Transverse colon (tissue), 4 donors: ENCODE measurements at places on chromosomes 5 and 9.
A peak's percentile ranks its signal among the peaks of the same experiment; 100 is the strongest.

GRCh38 chr9:92140074-92140753, 25.0 kb upstream of the SPTLC1 start:
- DNase-seq: peak; percentile 78

- no peak for DNase-seq
These were observed 626.5 kb downstream of the DMRTA1 start for GRCh38 chr9:23073136-23073535.

DNA sequence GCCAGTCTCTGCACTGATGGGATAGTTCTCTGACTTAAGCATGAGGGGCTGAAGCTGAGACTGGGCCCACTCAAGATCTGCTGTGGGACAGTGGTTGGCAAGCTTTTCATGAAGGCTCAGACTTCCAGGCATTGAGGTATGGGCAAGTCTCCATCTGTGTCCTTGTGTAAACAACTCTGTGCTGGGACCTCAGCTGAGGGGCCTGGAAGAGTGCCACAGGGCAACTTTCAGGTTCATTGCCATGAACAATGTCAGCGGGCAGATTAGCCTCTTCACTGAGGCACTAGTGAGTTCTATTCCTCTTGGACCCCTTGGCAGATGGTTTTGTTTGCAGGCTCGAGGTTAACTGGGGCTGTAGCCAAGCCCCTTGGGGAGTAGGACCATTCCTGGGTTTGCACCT, 127.1 kb downstream of the MRPS30 start:
- DNase-seq: no peak

- DNase-seq: no peak
These were observed 694 bp upstream of the UAP1L1 start for GRCh38 chr9:137076636-137077009.

DNA sequence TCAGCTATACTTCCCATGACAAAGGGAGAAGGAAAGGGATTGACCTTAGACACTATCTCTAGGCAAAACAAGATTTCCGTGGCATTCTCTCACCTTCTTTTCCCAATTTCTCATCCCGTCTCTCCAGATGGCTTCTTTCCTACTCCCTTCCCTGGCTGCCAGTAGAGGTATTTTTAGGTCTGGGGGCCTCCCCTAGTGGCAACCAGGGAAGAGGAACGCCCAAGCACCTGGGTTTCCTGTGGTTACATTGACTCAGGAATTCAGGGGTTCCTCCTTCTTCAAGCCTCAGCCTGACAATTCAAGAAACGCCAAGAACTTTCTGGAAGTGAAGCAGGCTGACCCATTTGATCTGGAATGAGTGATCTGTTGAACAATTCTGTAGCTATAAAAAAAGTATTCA, 111.5 kb upstream of the OSMR start:
- no peak for DNase-seq

DNA sequence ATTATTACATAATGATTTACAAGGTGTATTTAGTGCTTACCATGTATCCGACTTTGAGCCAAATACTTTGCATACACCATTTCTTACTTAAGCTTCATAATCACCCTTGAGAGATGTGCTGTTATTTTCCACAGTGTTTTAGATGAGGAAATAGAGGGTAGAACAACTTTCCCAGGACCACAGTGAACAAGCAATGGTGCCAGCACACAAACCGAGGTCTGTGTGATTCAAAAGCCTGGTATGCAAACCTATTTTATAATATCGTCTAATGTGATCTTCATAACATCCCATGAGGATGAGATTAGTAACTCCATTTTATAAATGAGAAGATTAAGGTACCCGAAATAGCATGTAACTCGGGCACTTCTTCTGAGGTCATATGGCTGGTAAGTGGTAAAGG, 294.7 kb downstream of the NSG2 start:
- DNase-seq: no peak

GRCh38 chr5:149834246-149834855, 104.2 kb downstream of the PPARGC1B start:
- DNase-seq: peak; percentile 71

DNA sequence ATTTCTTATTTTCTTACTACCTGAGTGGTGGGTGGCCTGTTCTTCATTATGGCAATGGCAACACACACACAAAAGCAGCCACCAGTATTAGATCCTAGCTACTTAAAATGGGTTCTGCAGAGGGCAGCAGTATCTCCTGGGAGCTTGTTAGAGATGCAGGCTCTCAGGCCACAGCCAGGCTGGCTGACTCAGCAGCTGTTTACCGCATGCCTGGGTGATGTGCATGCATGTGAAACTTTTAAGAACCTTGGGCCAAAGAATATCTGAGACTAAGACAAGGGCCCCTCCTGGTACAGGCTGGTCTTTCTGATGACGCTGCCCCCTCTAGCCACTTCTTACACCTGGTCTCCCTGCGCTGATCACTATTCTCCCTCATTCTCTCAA, 399.0 kb downstream of the MED10 start:
- DNase-seq: no peak

DNA sequence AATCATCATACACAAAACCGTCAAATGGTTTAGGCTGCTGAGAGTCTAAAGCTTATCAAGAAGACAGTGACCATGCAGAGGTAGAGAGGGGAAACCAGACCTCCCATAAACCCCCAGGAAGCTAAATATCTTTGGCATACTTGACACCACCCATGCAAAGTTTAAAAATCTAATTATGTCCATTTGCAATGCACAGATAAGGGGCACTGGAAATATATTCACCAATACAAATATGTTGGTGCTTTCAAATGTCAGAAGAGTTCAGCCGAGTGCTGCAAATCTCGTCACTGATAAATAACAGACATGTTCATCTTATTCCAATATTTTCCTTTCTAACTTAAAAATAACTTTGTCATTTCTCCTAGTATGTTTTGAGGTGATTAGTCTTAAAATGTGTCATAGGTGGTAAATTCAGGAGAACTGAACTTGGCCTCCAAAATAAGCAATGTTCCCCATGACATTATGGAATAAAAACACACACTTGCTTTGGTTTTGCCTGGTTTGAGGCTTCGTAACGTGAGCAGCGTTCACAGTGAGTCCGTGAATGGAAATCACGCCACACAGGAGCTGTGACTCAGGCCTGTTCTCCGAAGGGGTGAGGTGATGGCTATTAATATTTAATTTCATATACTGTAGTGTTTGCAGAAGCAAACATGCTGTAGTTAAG, 182.2 kb downstream of the AOPEP start:
- DNase-seq: no peak

GRCh38 chr5:139182528-139183296, 15.5 kb downstream of the SIL1 start:
- no peak for DNase-seq

DNA sequence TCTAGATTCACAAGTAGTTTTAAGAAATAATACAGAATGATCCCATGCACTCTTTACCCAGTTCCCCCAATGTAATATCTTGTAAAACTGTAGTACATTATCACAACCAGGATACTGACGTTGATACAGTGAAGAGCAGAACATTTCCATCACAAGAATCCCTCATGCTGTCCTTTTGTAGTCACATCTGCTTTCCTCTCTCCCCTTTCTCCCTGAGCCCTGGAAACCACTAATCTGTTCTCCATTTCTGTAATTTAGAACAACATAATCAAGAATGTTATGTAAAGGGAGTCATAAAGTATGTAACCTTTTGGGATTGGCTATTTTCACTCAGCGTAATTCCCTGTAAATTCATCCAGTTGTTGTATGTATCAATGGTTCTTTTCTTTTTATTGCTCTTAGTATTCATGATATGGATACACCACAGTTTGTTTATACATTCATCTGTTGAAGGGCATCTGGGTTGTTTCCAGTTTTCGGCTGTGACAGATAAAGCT, 61.1 kb downstream of the ERCC6L2 start:
- no peak for DNase-seq

DNA sequence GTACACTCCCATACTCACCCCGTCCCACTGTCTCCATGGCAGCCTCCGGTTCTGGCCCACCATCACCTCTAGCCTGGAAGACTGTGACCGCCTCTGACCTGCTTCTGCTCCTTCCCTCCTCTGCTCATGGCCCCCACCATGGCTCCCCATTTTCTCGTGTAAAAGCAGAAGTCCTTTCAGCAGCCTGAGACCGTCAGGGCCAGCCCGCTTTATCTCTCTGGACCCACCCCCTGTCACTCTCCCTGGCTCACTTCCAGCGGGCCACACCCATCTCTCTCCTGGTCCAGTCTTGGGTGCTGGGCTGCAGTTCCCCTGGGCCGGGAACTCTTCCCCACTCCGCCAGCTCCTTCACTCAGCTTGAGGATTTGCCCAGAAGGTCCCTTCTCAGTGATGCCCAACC, 96.0 kb upstream of the RUFY1 start:
- DNase-seq: no peak

GRCh38 chr9:124392871-124393460, 22.3 kb downstream of the PSMB7 start:
- no peak for DNase-seq

- DNase-seq: no peak
These were observed 352.5 kb upstream of the C9orf72 start for GRCh38 chr9:27925815-27926214.

DNA sequence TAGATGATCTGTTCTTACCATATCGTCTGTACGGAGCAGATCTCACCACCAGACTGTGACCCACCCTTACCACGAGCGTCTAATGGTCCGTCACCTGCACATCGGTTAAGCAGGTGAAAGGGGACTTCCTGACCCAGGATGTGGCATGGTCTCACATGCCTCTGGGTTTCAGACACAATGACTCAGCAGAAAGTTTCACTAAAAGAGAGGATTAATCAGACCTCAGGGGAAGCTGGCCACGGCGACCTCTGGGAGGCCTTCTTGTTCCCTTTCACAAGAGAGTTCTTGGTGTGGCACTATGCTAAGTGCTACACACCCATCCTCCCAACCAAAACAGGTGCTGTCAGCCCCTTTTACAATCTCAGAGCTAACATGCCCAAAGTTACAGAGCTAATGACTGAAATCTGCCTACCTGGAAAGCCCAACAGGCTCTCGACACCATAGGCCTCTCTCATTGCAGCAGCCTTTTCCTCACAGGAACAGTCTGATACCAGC, 41.6 kb downstream of the ADAMTS12 start:
- no peak for DNase-seq

DNA sequence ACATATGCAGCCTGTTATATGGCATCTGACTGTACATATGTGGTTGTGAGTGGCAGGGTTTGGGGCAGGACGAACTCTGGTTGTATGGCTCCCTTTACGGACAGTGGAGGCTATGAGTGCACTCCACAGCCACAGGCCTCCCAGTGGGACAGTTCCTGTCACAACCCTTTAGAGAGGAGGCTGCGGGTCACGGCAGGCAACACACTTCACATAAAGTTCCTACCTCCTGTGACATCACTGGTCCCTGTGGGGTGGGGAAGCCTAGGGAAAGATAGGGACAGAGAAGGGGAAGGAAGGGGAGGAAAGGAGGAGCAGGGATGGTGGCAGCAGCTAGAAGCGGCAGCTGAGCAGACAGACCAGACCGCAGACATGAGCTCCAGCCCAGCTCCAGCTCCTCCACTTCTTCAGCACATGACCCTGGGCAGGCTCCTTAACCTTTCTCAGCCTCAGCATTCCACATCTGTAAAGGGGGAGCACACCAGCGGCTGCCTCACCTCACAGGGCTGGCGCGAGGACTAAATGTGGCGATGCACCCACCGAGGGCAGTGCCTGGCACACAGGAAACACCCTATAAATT, 27.4 kb upstream of the CORO2A start:
- DNase-seq: no peak

GRCh38 chr9:108254236-108254635, 601.5 kb downstream of the ACTL7B start:
- DNase-seq: no peak

DNA sequence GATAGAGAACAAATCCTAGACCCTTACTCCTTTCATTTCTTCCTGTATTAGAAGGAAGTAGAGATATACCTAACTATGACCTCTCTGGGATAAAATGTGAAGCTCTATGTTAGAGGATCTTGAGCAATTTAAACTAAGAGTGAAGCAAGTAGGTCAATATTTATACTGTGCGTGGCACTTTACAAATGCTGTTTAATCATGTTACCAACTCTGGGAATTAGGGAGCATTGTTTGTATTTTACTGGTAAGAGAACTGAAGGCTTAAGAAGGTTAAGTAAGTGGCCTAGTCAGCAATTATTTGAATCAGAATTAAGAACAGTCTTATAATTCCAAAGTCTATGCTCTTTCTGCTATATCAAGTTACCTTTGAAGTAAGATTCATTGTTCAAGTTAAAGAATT, 12.0 kb downstream of the TNC start:
- DNase-seq: no peak

DNA sequence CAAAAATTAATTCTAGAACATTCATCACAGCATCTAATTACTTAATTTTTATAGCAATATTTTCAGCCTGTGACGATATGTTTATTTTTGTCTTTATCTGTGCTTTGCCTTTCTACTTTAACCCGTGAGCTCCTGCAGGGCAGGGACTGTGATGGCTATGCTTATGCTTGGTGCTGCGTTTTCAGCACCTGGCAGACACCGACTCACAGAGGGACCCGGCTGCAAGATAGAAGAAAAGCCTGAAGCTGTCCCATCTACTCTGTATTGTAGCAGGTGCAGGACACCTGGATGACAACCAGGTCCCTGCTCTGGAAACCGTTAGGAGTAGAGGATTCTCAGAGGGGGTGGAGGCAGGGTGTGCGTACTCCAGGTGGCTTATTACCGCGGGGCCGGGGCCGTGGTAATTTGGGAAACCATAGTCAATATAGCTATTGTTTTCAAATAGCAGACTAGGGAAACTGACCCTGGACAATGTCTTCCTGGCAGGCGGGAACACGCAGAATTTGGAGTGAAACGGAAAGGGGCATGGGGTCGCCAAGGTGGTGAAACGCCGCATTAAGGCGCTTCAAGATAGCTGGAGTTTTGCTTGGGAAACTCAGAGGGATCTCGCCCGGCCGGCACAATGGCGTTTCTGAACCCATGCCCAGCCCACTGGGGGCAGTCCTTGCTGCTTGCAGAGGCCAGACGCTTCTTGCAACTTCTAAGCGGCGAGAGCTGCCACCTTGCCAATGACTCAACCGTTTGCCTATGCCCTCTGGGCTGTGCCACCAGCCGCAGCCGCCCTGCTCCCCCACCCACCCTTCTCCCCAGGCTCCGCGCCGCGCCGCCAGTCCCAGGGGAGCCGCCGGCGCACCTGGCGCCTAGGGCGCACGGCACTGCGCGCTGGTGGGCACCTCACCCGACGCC, 140.1 kb upstream of the PALM2AKAP2 start:
- DNase-seq: peak; percentile 7

GRCh38 chr5:53575101-53575500, 14.7 kb downstream of the NDUFS4 start:
- no peak for DNase-seq

GRCh38 chr5:178671602-178672144, 44.8 kb upstream of the CLK4 start:
- no peak for DNase-seq
